Activated CD4-positive, alpha-beta memory T cell treated with anti-CD3 and anti-CD28 coated beads for 36 hours (primary cell): ENCODE measurements at places on chromosomes 7 and 10. TPM values are rescaled to one million over a fixed set of nuclear protein-coding genes. Genes with fewer than 3 reads are reported as not detected.

FAM24B gene
- total RNA-seq, result 7.2 TPM

ZNF365 gene
- 1.2 TPM for total RNA-seq

GIMAP7 gene
- total RNA-seq, result 44.1 TPM

H2BK1 gene
- not detected for total RNA-seq

FAM221A gene
- 10.7 TPM for total RNA-seq

DNA sequence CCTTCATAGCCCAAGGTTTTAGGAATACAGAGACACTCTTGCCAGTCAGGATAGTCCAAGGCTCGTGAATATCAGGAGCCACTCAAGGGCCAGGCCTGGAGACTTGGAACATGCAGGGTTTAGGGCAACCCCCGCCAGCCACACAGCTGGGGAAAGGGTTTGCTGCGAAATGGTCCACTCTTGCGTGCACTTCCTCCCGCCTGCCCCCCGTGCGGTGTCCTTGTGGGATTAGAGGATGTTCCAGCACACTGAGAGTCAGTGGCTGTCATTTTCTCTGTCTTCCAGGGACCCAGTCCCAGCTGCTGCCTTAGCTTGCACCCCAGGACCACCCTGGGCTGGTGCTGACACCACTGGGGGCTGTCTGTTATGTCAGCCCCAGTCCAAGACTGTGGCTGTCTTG is 38.5 kb downstream of the POR start:
- no peak for DNase-seq

DNA sequence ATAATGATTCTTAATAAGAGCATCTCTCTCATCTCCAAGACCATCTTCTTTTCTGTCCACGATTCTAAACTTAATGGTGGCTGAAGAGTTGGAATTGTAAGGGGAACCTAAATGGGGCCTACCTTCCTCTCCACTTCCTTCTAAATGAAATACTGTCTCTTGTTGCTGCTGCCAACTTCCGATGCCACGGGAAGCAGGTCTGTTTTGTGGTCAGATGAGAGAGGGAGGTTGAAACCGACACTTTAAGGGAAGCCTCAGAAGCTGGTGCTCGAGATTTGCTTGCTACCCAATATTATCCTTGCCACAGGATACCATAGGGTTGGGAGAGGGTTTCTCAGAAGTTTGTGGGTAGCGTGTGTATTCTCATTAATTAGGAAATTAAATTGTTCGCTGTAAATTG is 464.1 kb downstream of the SUGCT start:
- DNase-seq, result no peak

DNA sequence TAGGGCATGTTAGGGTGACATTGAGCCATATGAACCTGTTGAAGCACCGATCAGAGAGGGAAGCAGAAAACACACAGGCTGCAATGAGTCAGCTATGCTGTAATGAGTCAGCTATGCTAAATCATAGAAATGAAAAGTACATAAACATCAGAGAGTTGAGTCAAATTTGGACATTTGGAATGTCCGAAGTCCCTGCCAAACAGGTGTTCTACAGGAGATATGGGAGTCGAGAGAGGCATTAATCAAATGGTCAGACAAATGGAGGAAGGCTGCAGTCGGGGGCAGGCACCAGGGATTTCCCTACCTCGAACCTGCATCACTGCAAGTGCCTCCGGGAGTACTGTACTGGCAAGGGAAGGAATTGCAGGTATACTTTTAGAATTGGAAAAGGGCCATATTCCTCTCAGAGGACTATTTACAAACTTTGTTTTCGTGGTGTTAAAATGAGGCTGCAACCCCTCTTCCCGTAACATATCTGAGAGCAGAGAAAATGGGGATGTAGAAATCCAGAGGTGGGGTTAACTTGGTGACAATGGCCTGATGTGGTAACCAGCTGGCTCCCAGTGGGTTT is 8.8 kb upstream of the ZC3HAV1 start:
- peak; percentile 66 for DNase-seq

- DNase-seq, result no peak
Measured at GRCh38 chr7:143013893-143014292, 13.0 kb downstream of the OR9A2 start.

DNA sequence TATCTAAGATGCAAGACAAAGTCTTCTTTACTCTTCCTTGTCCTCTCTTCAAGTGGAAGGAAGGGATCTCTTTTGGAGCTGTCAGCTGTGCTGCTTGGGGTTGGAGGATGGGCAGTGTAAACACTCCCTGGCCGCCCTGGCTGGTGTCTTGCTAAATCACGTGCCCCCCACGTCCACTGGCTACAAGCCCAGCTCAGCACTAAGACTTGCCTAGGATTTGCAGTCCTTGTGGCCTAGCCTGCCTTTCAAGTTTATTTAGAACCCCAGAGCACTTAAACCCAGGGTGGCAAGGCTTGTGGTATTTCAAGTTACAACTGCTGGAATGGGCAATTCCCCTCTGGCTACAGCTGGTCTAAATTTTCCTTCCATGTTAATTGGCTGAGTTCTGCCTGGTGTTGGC is 272.4 kb upstream of the MYO3A start:
- DNase-seq, result no peak

- peak; percentile 81 for DNase-seq
Measured at GRCh38 chr10:43287056-43288007, 20.5 kb upstream of the RASGEF1A start.

DNA sequence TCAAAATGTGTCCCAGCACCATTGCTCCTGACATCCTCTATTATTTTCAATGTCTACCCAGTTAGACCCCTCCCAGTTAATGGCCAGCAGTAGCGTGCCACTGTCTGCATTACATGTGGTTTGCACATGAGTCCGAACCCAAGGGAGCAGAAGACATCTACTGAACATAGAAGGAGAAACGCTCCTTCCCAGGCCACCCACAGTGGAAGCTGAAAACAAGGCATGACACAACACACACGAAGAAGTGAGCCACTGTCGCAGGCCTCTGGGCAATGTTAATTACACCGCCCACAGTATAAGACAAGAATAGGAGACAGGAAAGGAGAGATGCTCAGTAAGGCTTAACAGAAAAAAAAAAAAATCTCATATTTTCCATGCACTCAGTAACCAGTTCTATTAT is 50.5 kb downstream of the MKX start:
- no peak for DNase-seq

DNA sequence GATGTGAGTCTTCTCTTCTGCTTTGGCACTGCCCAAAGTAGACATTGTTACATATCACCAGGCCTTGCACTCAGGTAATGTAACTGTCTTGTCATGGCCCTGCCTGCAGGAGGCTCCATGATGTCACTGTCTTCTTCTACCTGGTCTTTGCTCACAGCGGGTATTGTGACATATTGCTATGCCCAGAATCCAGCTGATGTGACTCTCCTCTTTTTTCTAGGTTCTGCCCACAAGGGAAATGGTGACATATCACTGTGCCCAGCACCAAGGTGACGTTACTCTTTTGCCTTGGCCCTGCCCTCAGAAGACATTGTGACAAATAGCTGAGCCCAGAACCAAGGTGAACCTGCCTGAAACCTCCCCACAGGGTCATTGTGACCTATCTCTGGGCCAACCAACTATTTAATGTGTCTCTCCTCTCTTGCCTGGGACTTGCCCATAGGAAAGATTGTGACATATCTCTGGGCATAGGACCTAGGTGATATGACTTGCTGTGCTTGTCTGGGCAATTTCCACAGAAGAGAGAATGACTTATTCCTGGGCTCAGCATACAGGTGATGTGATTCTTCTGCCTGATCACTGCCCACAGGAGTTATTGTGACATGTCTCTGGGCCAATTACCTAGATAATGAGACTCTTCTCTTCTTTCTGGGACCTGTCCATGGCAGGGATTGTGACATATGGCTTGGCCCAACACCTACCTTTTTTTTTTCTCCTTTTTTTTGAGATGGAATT is 26.5 kb upstream of the ZNF107 start:
- peak; percentile 15 for DNase-seq

DNA sequence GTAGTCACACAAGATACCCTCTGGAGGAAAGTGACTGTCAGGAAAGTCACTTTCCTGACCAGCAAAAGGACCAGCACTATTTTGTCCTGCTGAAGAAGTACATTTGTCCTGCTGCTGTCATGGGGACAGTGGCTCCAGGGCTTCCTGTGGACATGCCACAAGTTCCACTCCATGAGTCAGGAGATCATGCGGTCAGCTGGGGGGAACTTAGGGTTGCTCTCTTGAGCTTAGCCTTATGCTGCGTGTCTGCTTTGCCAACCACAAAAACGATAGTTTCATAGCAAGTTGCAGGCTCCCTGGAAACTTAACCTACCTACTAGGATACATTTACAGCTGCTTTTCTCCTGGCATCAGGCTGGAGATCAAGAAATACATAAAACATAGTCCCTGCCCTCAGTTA is 19.8 kb upstream of the ALOX5 start:
- no peak for DNase-seq

- DNase-seq, result peak; percentile 67
Measured at GRCh38 chr10:132458586-132459300, 61.7 kb downstream of the PWWP2B start.

DNA sequence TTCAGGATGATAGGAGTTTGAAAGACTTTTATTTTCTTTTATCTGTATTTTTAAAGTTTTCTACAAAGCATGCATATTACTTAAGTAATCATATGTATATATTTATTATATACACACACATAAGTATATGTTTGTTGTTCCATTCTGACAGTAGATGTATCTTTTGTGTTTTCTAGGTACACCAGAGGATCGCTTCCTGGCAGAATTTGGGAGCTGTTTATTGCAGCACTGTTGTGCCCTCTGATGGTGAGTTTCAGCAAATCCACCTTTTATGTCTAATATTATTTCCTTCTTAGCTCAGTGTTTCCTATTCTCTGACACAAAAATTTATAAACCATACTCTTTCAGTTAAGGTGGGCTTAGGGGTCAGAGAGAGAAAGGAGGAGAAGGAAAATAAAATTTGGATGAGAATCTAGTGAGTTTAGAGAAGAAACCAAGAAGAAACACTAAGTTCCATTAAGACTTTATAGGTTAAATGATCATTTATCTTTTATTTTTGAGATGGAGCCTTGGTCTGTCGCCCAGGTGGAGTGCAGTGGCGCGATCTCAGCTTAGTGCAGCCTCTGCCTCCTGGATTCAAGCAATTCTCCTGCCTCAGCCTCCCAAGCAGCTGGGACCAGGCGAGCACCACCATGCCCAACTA is 59.2 kb upstream of the OIT3 start:
- peak; percentile 34 for DNase-seq

GRCh38 chr7:6478186-6478585 is 30.4 kb upstream of the DAGLB start:
- DNase-seq, result no peak

GRCh38 chr7:51455948-51456347 is 139.3 kb upstream of the COBL start:
- DNase-seq, result no peak

- no peak for DNase-seq
Measured at GRCh38 chr10:105864854-105865253, 1223.8 kb downstream of the SORCS3 start.

DNA sequence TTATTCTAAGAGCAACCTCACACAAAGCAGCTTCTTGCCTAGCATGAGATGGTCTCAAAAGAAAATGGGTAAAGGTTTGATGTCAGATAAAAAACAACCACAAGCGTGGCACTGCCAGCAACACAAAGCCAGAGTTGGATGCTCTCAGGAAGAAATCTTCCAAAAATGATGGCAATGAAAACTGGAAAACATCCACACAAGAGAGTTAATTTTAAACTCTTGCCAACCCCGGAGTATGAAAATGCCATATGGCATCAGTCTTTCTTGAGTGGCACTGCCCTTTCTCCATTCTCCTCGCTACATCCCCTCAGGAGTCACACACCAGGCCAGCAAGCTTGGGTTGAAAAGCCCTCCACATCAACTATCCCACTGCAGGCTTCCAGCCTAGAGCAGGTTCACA is 41.0 kb downstream of the CADPS2 start:
- DNase-seq, result no peak

DNA sequence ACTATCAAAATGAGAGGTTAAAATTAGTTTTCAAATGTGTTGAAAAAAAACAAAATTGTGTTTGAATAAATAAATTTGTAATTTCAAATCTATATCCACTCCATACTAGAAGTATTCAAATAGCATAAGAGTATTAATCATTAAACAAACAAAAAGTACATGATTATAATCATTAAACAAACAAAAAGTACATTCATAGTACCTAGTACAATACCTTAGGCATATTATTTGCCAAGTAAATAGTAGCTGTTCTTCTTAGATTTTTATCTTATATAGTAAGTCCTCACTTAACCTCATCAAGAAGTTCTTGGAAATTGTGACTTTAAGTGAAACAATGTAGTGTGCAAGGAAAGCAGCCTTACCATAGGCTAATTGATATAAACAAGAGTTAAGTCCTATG is 349.3 kb upstream of the VWC2 start:
- no peak for DNase-seq

GRCh38 chr7:106116161-106116704 is 4.1 kb upstream of the SYPL1 start:
- DNase-seq, result no peak

DNA sequence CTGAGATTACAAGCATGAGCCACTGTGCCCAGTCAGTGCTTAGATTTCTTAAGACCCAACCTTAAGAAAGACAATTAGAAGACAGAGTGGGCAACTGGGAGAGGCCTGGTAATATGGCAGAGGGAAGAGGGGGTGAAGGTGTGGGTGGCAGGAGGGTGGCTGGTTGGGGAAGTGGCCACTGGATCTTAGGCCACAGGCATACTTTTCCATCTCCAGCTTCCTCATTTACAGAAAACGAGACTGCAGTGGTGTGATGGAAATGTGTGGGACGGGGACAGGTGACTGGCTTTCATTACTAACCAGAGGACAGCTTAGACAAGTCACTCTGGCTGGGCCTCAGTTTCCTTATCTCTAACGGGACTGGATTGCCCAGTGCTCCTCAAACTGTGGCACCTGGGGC is 1.0 kb upstream of the FFAR4 start:
- no peak for DNase-seq

- DNase-seq, result no peak
Measured at GRCh38 chr7:120344276-120344675, 71.3 kb downstream of the KCND2 start.

- no peak for DNase-seq
Measured at GRCh38 chr7:25804154-25804553, 347.8 kb upstream of the NFE2L3 start.

DNA sequence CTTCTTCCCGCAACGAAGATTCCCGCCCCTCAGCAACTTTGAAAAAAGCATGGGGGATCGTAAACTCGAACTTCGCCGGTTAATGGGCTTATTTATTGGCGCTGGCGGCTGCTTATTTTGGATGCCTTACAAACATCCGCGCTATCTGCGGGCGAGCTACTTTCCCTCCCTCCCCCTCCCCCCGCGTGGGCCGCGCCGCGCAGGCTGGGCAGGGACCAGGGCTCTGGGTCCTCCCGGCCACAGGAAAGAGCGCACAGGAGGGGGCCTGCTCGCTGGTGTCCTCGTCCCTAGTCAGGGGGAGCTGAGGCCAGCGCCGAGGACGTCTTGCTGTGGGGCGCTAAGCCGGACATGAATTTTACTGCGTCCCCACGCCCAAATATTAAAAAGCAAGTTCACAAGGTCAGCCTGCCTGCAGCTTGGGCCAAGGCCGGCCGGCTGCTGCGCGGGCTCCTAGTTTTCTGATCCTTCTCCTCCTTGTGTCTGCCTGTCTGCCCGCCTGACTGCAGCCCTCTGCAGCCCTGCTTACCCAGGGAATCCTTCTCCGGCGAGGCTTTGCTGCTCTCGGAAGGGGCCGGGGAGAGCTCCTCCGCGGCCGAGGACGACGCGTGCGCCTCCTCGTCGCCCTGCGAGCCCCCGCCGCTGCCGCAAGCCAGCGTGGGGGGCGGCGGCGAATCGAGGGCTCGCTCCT is 1.2 kb downstream of the HOXA10 start:
- peak; percentile 23 for DNase-seq

- no peak for DNase-seq
Measured at GRCh38 chr10:33519130-33519860, 184.8 kb upstream of the NRP1 start.
